Parietal lobe (tissue), 2 donors: ENCODE measurements at places on chromosomes 6 and 20. TPM values are rescaled to one million over a fixed set of nuclear protein-coding genes. Genes with fewer than 3 reads are reported as not detected.

Gene PAX1
- total RNA-seq = not detected

Gene CST8
- total RNA-seq = not detected

Gene OPN5
- total RNA-seq = not detected

Gene TSPYL4
- total RNA-seq = 81.7 TPM

Gene TMEM244
- not detected for total RNA-seq

Gene VSX1
- not detected for total RNA-seq

Gene DNMT3B
- total RNA-seq = 11.9 TPM

Gene PRR3
- 22.8 TPM for total RNA-seq

Gene SDC4
- total RNA-seq = 0.94 TPM

Gene SLC4A11
- total RNA-seq = not detected

Gene ZBTB12
- total RNA-seq = 31.0 TPM

Gene GSTA2
- total RNA-seq = not detected

Gene MLN
- total RNA-seq = not detected

Gene EYA4
- 0.94 TPM for total RNA-seq

Gene PLA2G7
- total RNA-seq = 1.9 TPM

Gene SMOC2
- total RNA-seq = 1.3 TPM

Gene RAD21L1
- total RNA-seq = not detected

Gene BFSP1
- 0.31 TPM for total RNA-seq

Gene FAM120B
- 52.0 TPM for total RNA-seq
